Stimulated activated CD8-positive, alpha-beta memory T cell treated with anti-CD3 and anti-CD28 coated beads, Interleukin-15, amount 100 ng/mL, for 1 hour (primary cell): ENCODE measurements at places on chromosomes 2 and 18.

GRCh38 chr2:112163541-112163981 is 25.4 kb downstream of the FBLN7 start:
- DNase-seq: no peak

- DNase-seq: no peak
Observed at GRCh38 chr2:200247494-200247893, 59.0 kb upstream of the SPATS2L start.

GRCh38 chr2:54598347-54599325 is 124.8 kb upstream of the EML6 start:
- no peak for DNase-seq

- DNase-seq: no peak
Observed at GRCh38 chr2:207162316-207162715, 3.4 kb downstream of the KLF7 start.

DNA sequence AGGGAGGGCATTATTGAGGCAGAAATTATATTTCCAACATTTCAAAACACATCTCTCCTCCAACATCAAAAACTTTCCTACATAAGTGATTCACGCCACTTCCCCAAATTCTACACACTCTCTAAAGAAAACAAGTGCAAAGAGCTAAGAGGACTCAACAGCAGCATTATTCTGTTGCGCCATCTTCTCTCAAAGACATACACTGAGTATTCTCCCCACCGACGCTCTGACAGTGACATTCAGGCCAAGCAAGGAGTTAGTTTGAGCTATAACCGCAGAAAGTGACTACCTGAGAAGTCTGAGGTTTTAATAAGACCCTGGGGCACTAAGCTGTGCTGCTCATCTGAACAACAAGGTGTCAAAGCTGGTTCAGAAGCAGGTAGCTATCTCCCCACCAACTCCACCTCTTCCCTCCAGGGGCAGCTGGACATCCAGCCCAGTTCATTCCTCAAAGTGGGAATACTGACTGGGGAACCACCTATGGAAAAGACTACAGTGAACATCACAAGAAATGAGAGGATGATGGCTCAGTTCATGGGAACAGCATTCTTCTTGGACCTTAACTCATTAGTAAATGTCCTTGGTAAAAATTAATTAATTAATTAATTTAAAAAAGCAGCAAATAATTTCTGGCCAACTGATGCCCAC is 309.5 kb upstream of the CCDC68 start:
- DNase-seq: no peak

DNA sequence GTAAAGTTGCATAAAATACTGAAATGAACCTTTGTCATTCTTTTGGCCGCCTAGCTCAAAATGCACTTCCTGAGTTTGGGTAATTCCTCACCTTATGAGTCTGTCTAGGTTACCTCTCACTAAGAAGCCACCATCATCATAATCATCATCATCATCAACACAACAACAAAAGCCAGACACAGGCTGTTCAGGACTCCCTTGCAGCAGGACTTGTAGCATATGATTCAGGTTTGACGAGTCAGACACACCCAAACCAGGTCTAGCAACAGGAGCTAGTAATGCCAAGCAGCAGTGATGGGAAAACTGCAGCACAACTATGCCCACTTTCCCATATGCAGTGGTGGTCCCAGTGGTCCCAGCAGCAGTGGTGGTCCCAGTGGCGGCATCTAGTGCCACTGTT is 2.8 kb upstream of the SGO2 start:
- no peak for DNase-seq

DNA sequence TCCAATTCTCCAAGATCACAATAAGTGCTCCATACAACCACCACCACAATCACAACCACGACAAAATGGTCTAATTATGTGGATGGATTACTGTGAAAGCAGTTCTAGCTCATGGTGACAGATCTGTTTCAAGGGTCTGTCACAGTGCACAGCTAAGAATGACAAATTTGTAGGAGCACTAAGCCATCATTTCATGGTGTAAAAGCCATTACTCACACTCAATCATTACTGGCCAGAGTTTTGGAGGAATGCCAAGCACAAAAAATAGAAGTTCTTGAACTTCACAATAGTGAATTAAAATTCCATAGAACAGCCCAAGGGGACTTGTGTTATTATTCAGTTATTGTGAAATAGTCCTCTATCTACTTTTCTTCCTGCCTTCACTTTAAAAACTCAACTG is 2.3 kb downstream of the CPS1 start:
- DNase-seq: no peak

- no peak for DNase-seq
Observed at GRCh38 chr2:126880817-126881216, 17.9 kb upstream of the TEX51 start.

DNA sequence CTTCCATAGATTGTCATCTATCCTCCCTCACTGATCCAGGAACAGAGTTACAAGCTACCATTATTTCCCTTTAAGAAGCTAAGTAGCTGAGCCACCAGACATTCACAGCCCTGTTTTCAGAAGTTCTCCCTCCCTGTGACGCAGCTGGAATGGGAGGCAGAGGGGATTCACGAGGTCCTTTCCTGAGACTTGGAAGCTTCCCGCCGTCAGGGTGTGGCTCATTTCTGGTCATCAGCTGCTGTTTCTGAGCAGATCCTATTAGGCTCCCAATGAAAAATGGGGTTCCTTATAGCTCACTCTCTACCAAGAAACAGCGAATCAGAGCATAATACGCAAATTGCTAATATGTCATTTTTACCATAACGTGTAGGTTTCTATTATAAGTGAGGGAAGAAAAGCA is 559.3 kb upstream of the ID2 start:
- DNase-seq: no peak

- no peak for DNase-seq
Observed at GRCh38 chr2:201130524-201131186, 14.7 kb downstream of the CFLAR start.

DNA sequence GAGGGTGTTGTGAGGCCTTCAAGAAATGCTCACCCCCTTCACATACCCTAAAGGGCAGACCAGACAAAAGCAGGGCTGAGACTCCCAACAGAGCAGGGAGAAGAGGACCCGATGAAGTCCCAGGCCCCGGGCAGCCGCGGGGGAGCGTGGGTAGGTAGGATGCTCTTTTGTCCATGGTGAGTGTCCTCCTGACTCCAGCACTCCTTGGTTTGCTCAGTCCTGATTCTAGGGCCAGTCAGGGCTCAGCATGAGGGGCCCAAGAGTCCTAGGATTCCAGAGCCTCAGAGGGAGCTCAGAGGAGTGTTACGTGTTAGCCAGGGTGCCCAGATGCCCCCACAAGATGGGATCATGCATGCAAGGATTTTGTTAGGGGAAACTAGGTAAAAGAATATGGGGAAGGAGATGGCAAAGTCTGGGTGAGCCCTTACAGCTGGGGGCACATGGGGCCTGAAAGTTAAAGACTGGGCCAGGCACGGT is 64.8 kb downstream of the SMAD7 start:
- DNase-seq: no peak

- no peak for DNase-seq
Observed at GRCh38 chr2:182907081-182907830, 40.8 kb upstream of the FRZB start.

- no peak for DNase-seq
Observed at GRCh38 chr2:241595600-241596140, 37.1 kb downstream of the BOK start.

GRCh38 chr2:233223059-233223894 is 28.2 kb upstream of the ATG16L1 start:
- no peak for DNase-seq

DNA sequence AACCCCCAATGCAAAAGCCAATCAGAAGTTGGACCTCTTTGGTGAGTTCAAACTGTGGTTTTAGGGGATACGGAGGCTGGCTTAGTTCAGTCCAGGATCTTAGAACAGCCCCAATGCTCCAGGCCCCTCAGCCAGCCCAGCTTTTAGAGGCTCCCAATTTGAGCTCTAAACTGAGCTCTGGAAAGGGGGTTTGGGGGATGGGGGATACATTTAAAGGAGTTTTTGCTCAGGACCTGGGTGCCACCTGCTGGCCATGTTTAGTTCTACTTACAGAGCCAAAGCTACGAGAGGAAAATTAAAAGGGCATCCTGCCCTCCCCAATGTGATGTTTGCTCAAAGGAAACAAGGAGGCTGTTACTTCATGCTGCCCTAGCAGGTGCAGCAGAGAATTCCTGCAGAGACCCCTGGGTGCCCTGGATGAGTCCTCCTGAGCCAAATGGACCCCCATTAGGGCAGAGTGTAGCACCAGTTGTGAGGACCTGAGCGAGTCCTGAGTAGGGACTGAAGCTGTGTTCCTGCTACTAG is 15.9 kb upstream of the TMEM214 start:
- peak; percentile 29 for DNase-seq

GRCh38 chr2:148966438-148966758 is 72.1 kb upstream of the LYPD6B start:
- DNase-seq: no peak

DNA sequence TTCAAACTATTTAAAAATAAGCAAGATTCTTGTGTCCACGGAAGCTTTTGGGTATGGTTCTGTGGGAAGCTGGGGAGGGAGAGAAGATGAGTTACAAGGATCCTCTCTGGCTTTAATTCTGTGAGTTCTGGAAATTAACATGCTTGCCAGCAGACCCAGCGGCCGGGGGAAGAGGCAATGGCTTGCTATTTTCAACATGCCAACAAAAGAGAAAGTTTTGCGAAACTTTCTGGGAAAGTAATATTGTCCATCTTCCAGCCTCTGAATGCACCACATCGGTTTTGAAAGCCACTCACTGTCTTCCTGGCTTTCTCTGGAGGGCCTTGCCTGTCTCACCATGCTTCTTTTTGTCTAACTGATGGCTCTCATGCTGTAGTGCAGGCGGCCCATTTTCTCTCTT is 85.7 kb downstream of the EN1 start:
- no peak for DNase-seq

DNA sequence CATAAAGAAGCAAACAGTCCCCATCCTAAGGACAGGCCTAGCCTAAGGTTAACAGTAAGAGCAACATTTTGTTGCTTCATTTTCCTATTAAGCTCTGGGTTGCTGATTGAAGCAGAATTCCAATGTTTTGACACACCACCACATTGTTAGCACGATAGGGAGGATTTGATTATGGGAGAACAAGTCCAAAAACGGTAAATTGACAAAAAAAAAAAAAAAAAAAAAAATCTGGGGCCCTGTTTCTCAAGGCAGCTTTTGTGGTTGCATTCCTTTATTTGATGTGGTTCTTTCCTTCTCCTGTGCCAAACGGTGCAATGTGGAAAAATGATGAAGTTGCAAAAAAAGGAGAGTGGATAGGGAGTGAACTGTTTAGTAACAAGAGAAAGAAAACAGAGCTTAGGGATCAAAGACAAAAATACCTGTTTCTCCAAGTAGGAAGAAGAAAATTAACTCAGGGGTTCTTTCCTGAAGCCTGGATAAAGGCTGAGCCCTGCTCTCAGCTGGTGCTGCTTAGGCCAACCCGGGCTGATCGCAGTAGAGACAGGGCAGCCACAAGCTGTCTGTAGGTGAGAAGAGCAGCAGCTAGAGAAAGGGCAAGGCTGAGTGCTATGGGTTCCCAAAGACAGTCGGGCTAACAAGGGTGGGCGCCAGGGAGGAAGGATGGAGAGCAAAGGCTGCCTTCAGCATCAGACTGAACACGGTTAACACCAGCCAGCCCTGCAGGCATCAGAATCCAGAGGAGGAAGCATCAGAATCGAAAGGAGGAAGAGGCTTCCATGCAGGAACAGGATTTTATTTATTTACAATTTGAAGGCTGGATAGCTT is 167.8 kb upstream of the FOSL2 start:
- DNase-seq: no peak

DNA sequence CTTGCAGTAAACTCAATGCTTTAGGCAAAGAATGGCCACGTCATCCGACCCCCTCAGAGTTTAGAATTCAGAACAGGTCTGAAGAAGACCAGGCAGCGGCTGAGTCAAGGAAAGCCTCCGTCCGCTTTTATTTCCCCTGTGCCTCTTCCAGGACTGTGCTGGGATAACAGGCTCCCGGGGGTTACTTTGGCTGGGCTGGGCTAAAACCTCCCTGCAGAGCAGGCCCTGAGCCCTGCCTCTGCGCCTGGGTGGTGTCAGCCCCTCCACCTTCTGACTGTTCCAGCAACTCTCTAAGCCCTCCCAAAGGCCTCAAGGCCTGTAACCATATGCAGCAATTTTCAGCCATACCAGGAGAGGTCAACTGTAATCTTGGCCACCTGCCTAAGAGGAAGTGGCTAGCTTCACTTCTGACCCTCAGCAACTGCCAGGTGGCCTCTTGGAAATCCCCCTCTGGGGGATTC is 166.5 kb downstream of the RPIA start:
- no peak for DNase-seq

DNA sequence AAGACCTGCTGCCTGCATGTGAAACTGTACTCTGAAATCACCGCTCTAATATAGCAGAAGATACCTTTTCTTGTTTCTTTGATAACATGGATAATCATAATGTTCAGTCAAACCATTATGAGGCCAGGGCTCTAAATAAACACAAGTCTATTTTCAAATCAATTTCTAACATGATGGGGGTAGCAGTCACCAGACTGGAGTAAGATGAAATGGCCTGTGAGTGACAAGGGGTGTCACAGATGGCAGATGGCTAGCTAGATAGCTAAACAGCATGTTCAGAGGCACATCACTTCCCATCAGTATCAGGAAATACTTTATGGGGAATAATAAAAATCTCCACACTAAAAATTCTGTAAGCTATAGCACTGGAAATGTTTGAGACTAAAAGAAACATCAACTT is 14.0 kb downstream of the MBD2 start:
- DNase-seq: no peak

DNA sequence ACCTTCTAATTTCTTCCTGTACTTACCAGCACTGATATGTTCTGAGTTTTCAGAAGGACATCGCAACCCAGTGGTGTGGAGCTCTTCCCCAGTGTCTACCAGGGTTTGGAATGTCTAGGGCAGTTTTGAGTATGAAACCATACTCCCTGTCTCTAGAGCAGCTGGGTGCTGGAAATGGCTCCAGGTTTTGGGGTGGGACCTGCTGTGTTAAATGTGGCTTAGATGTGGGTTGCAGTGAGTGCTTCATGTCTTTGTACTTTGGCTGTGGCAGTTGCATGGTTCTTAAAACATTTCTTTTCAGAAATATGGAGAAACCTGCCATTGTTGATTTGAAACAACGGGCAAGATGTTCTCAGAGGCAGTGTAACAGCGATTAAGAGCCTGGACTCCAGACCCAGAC is 48.5 kb downstream of the ACSL3 start:
- DNase-seq: no peak

DNA sequence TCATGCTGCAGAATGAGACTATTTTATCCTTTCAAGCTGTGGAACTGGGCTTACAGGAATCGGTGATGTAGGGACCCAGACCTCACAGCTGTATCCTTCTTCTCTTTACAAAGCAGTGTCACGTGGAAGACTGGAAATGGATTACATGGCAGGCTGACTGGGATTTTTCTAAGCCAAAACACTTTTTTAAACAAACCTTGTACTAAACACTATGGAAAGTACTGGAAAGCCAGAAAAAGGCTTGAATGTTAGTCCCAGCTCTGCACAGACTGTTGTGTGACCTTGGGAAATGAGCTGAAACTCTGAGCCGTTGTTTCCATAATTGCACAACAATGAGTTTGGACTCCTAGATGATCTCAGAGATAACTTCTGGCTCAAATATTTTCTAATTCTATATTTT is 7.6 kb upstream of the ADAM23 start:
- no peak for DNase-seq
